Regular cardiac myocyte (primary cell): ENCODE measurements at places on chromosomes 3 and 15. TPM values are rescaled to one million over a fixed set of nuclear protein-coding genes. Genes with fewer than 3 reads are reported as not detected.

Gene TMEM207
- not detected in 2 replicates for total RNA-seq

Gene KNL1
- total RNA-seq, result 2.5 and 24.7 TPM in 2 replicates

Gene TMC3
- total RNA-seq, result 0.19 and 3.9 TPM in 2 replicates

Gene TMEM108
- total RNA-seq, result under 0.01 and 0.58 TPM in 2 replicates

Gene C3orf20
- under 0.01 TPM in 1 of 2 replicates, not detected in the other for total RNA-seq

Gene DPH6
- total RNA-seq, result 5.9 and 12.1 TPM in 2 replicates

Gene TRIM71
- not detected in 2 replicates for total RNA-seq

Gene KLHL18
- 18.3 and 35.1 TPM in 2 replicates for total RNA-seq

Gene WDR72
- under 0.01 TPM in 1 of 2 replicates, not detected in the other for total RNA-seq

Gene FAH
- total RNA-seq, result 14.9 and 22.6 TPM in 2 replicates

Gene ZIC1
- not detected in 2 replicates for total RNA-seq
